Hematopoietic multipotent progenitor cell treated with erythropoietin and hydrocortisone succinate and interleukin-3 and kit ligand, for 8 days (in vitro differentiated cells): ENCODE measurements at places on chromosomes 4 and X.

GRCh38 chr4:182478475-182478874 lies 235.3 kb downstream of the TENM3 start:
- peak; percentile 45 for DNase-seq

DNA sequence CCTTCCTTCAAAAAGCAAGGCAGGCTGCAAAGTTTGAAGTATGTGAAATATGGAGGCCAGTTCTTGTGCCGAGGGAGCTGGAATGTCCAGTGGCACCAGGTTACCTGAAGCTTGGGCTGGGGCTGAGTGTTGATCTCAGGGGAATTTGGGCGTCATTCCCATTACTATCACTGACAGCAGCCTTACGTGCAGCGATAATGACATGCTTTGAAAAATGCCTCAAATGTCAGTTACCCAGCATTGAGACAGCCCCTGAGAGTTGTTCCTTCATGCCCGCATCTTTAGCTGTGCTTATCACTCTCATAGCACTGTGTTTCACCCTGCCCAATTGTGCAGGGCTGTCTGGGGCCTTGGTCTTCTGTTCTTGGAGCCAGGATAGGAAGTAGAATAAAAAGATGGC lies 27.4 kb downstream of the SLC16A2 start:
- DNase-seq = no peak

GRCh38 chr4:38967260-38968095 lies 64.7 kb downstream of the TMEM156 start:
- no peak for DNase-seq

DNA sequence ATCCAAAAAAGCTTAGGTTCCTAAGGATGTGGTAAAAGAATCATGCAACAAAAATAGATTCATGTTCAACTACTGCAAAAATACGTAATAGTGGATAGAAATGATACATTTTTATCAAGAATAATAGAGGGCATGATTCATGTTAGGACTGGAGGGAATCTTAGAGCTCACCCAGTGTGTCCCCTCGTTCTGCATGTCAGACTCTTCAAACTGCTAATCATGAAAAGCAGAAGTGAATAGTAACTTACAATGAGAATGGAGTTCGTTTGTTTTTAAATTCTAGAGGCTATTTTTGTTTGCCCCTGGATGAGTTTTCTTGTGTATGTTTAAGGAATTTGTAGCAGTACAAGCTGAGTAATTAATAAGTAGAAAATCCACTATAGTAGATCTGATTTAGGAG lies 79.4 kb downstream of the MSL3 start:
- DNase-seq = no peak

GRCh38 chr4:84263415-84263814 lies 235.7 kb downstream of the NKX6-1 start:
- DNase-seq = no peak

- no peak for DNase-seq
Observed at GRCh38 chr4:7353046-7353790, 81.5 kb downstream of the PSAPL1 start.

- no peak for DNase-seq
Observed at GRCh38 chrX:134469486-134469885, 9.5 kb downstream of the HPRT1 start.

DNA sequence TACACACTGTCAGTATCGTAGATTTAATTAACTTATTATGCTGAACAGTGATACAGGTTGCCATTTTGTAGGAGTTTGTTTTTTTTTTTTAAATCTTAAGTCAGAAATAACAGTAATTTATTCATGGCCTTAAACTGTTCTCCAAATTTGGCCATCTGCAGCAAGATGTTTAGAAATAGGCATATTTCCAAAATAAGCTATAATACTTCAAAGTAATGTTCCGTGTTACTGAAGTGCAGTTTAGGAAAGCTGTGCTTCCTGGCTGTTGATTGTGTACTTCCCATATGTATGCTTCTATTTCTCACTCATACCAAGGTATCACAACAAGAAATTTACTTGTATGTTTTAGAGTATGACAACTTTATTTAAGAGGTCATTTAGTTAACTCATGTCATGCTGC lies 28.9 kb downstream of the CPEB2 start:
- no peak for DNase-seq

DNA sequence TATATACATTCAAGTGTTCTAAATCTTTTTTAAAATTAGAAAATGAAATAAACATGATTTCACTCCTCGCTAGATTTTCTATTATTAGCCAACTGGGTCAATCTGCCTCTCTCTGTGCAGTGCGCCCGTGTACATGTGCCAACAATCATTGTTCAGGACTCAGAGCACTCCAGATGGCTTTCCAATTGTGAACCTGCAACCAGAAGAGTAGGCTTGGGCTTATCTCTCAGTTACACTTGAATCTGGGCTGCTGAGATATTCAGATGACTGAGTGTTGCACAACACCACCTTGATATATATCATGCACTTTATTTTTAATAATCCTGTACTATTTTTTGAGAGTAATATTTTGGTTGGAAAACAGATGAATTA lies 184.0 kb upstream of the FSTL5 start:
- DNase-seq = peak; percentile 22

- peak; percentile 29 for DNase-seq
Observed at GRCh38 chr4:152700151-152700550, 20.4 kb upstream of the TMEM154 start.

- DNase-seq = no peak
Observed at GRCh38 chr4:144547678-144548298, 98.2 kb upstream of the HHIP start.
